Cardiac muscle cell (in vitro differentiated cells and primary cell): ENCODE measurements at places on chromosomes 3 and 15.

DNA sequence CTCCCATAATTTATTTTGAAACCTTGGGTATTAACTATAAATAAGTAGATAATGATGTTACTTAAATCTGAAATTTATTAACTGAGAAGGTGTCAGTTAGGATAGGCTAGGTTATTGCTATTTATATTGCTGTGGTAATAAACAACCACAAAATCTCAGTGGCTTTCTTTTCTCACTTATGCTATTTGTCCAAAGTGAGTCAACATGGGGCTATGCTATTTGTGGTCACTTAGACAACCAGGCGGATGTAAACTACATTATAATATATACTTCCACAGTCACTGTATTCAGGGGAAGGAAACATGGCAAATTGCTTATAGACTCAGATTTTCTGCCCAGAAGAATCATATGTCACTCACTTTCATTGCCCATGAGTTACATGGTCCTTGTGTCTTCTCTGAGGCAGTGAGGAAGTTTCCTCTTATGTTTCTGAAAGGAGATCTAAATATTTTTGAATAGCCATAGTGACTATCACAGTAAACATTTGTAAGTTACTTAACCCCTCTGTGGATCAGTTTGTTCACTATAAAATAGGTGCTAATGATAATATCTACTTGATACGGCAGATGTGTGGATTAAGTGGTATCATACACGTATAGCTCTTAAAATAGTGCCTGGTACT lies 19.8 kb downstream of the HMG20A start:
- H3K27ac ChIP-seq: no peak overlapping the region
- DNase-seq: no peak
- no peaks in the 10 kb centered on the region for H3K27me3 ChIP-seq
- no peaks in the 10 kb centered on the region for H3K36me3 ChIP-seq
- no peak overlapping the region for H3K4me3 ChIP-seq

DNA sequence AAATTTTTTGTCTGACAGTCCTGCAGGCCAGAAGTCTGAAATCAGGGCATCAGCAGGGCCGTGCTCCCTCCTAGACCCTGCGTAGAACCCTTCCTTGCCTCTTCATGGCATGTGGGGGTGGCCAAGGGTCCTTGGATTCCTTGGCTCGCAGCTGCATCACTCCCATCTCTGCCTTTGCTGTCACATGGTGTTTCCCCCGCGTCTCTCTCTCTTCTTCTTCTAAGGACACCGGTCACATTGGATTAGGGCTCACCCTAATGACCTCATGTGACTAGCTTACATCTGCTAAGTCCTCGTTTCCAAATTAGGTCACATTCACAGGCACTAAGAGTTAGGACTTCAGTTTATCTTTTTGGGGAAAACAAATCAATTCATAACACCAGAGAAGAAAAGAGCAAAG lies 12.0 kb downstream of the SLCO3A1 start:
- no peak for DNase-seq
- peaks cover 52% of the 10 kb centered on the region for H3K4me1 ChIP-seq
- H3K4me3 ChIP-seq: no peak overlapping the region
- no peaks in the 10 kb centered on the region for H3K27me3 ChIP-seq

DNA sequence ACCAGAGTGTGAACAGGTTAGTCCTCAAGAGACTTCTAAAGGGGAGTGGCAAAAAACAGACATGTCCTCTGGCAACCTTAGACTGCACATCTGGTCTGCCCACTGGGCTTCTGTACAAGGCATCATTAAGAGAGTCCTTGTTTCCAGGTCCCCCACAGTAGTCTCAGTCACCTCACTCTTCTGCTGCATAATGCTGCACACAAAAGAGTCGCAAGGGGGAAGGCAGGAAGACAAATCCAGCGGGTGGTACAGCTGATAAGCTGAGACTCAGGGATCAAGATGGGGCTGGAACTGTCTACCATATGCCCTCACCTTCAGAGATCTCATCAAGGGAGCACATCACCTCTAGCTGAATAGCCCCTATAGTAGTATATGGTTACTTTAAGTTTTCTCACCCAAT lies 27.4 kb upstream of the RPS17 start:
- H3K4me3 ChIP-seq: no peak overlapping the region
- H3K4me1 ChIP-seq: no peaks in the 10 kb centered on the region
- no peaks in the 10 kb centered on the region for H3K27me3 ChIP-seq
- H3K27ac ChIP-seq: no peak overlapping the region
- DNase-seq: no peak
- H3K36me3 ChIP-seq: no peaks in the 10 kb centered on the region

- H3K4me3 ChIP-seq: no peak overlapping the region
- H3K4me1 ChIP-seq: peaks cover 34% of the 10 kb centered on the region
- peak; percentile 91 for DNase-seq
- H3K27ac ChIP-seq: peak overlapping the region; percentile 45
- H3K36me3 ChIP-seq: peaks cover 21% of the 10 kb centered on the region
- no peaks in the 10 kb centered on the region for H3K27me3 ChIP-seq
Measured at GRCh38 chr3:66376568-66376967, 124.3 kb downstream of the LRIG1 start.

DNA sequence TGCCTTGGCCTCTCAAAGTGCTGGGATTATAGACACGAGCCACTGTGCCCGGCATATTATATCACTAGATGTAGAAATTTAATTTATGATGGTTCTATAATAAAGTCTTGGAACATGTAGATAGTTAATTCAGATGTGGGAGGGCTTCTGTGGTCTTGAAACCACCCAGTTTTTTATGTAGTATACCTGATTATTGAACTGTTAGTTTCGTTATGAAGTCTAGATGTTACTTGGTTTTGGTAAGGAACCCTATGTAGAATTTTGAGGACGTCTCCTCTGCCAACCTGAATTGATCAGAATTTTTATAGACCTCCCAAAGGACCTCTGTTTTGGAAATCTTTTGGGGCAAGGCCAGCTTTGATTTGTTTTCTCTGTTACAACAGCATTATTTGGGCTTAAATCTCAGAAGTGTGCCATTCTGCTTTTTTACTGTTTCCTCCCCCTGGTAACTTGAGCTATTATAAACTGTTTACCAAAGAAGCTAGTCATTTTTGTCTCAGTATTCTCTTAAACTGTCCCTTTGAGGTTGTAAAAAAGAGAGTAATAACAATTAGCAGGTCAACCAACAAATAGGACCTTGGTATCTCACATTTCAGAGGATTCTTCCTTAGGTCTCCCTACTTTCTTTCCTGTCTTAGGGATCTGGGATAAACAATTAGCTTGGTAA lies 20.8 kb downstream of the AKAP13 start:
- DNase-seq: no peak
- H3K27me3 ChIP-seq: no peaks in the 10 kb centered on the region
- H3K36me3 ChIP-seq: no peaks in the 10 kb centered on the region
- H3K4me1 ChIP-seq: peaks cover 33% of the 10 kb centered on the region
- H3K27ac ChIP-seq: peak overlapping the region; percentile 14
